SIG-M5 (cell line): ENCODE measurements at places on chromosomes 12 and 14.

DNA sequence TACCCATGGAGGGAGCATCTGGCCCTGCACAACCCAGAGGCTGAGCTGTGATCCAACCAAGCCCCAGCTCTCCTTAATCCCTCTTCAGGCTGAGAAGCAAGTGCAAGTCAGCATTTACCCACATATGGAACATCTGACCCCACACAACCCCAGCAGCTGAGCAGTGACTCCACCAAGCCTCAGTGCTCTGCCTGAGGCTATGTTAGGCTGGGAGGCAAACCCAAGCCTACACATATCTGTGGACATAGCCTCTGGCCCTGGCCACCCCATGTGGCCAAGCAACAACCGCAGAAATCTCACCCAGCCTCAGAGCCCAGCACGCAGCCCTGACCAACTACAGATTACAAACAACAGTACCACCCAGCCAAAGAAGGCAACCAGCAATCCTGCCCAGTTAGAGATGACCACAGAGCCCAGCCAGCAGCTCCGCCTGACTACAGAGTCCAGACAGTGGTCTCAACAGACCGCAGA lies 142.8 kb downstream of the NUAK1 start:
- no peak for DNase-seq

- DNase-seq = no peak
Observed at GRCh38 chr12:65879878-65880277, 55.6 kb downstream of the HMGA2 start.

GRCh38 chr12:53097207-53097563 lies 282 bp upstream of the IGFBP6 start:
- no peak for DNase-seq

GRCh38 chr12:69688471-69689427 lies 10.4 kb downstream of the BEST3 start:
- DNase-seq = no peak

- no peak for DNase-seq
Observed at GRCh38 chr14:95474486-95474885, 42.0 kb downstream of the SYNE3 start.

DNA sequence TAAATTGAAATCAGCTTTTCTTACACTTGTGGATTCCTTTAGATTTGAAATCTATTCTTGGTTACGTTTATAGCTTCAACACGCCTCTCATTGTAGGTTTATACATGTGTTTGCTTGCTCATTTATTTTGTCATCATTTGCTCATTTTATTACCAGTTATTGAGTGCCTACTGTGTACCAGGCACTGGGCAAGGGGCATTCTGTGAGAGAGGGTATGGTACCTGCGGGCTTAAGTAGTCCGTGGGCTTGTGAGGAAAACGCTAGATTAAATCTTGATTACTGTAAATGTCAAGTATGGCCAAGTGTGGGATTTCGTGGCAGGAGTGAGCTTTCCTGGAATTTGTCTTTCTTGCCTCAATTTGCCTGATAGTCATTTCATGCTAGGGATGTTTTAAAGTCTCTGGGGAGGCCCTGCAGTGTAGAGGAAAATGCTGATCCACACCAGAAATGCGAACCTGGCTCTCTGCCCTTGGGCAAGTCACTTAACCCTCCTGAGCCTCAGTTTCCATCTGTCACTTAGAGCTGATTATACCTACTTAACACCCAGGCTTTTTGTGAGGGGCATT lies 92.7 kb downstream of the CACNA1C start:
- no peak for DNase-seq

- no peak for DNase-seq
Observed at GRCh38 chr12:16349131-16349460, 1.7 kb downstream of the MGST1 start.

DNA sequence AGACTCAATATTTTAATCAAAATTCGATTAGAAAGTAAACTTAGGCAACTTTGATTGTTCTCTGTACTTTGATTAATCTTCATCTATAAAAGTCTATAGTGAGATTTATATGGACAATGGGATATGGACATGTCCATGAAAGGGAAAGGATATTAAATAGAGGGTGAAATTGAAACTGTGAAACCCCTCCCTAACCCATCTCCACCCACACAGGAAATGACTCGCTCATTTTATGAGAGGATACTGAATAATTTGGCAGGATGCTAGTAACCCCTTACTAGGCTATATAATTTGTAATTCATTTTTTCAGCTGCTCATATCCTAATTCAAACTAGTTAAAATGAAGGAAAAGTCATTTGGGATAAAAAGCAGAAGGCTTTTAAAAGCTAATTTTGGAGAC lies 328.0 kb upstream of the ATP2B1 start:
- no peak for DNase-seq

DNA sequence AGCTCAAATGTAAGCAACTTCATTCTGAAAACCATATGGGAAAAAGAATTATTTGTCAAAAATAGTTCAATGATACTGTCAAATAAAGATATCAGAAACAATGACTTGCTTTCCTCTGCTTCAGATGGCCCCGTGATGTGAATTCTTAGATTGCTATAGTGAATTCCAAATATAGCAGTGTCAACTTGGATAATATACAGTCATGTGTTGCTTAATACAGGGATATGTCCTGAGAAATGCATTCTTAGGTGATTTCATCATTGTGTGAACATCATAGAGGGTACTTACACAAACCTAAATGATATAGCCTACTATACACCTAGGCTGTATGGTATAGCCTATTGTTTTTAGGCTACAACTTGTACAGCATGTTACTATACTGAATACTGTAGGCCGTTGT lies 108.7 kb upstream of the MIS18BP1 start:
- DNase-seq = no peak

GRCh38 chr12:9342614-9343353 lies 134.6 kb upstream of the PZP start:
- DNase-seq = no peak

GRCh38 chr12:12428047-12428446 lies 71.2 kb downstream of the BORCS5 start:
- DNase-seq = no peak

- DNase-seq = no peak
Observed at GRCh38 chr12:24408305-24408704, 458.8 kb upstream of the SOX5 start.

- no peak for DNase-seq
Observed at GRCh38 chr14:65001723-65002122, 15.0 kb downstream of the FNTB start.

GRCh38 chr14:58637040-58637390 lies 747 bp upstream of the DACT1 start:
- DNase-seq = no peak

- no peak for DNase-seq
Observed at GRCh38 chr12:27535318-27535717, 11.3 kb downstream of the PPFIBP1 start.

DNA sequence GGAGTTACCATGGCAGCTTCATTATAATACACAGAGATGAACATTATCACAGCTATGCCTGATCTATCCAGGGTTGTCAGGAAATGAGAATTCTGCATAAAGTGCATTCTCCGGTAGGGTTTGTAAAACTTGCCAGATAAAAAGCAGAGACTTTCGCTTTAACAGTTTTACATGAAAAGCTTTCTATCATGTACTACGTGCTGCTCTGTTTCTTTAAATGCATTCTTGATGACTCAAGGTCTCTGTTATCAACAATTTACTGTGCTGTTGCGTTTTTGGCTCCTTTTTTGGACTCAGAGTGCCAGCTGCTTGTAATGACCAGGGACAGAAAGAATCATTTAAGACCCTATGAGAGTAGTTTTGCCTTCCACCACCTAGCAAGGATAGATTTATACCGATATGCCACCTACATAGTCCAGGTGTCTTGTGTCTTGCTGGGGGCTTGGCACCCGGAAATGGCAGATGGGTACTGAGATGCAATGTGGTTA lies 371.2 kb downstream of the BTG1 start:
- DNase-seq = no peak

DNA sequence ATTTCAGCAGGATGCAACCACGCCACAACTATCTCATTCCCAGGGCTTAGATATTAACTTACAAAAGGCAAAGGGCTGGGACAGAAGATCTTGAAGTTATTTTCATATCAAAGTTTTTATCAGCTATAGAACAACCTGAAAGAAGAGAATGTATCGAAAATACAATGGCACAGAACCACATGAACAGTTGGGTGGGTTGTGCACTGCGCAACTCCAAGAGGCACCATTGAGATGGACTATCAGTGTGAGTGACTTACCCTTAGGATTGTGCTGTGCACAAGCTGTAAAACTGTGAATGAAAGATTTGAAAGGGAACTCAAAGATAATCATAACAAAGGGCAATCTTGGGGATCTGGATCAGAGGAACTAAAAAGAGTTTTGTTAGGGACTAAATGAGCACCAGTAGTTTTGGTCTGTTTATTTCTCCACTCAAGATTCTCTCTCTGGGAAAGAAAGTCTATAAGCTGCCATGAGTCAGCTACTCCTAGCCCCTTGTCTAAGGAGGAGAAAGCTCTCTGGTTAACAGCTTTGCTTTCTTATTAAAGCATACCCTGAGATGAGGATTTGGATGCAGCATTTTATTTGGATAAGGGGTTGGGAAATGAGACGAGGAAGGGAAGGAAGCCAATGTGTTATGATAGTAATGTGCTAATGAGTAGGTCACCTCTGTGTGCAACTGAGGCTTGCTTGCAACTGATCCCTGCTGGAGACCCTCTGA lies 62.2 kb downstream of the TBX5 start:
- no peak for DNase-seq

GRCh38 chr12:6432991-6433390 lies 11.8 kb upstream of the CD27 start:
- no peak for DNase-seq

GRCh38 chr12:63078906-63079305 lies 72.1 kb downstream of the AVPR1A start:
- no peak for DNase-seq

DNA sequence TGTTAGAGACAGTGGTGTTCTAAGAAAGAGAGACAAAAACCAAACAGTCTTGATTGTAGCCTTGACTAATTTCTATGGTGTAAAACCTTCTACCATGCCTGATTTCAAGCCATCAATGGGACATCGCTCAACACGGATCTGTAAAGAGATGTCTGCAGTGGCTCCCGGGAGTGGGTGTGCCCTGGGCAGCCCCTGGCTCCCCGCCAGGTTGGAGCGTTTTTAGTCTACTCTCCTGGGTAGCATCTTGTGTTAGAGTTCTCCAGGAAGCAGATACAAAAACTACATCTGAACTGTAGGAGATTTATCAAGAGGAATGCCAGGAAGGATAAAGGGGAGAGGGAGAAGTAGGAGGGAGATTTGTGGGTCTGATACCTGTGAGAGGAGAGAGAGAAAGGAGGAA lies 1212.9 kb downstream of the BCL11B start:
- DNase-seq = no peak

- DNase-seq = no peak
Observed at GRCh38 chr12:23197266-23197665, 572.3 kb downstream of the ETNK1 start.

DNA sequence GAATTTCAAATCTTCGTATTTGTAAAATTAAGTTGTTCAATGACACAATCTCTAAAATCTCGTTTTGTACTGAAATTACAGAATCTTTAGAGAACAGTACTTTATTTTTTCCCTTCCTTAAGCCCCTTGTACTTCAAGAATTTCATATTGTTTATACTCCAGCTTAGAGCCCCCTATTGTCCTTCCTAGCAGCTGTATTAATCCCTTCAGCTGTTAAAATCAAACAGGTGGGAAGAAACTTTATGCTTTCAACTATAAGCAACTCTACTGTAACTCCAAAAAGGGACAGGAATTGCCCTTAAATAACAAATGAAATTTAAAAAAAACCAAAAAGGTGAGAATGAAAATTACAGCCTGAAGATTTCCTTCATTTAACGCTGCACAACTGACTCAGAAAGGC lies 1.7 kb downstream of the NACA start:
- DNase-seq = no peak

DNA sequence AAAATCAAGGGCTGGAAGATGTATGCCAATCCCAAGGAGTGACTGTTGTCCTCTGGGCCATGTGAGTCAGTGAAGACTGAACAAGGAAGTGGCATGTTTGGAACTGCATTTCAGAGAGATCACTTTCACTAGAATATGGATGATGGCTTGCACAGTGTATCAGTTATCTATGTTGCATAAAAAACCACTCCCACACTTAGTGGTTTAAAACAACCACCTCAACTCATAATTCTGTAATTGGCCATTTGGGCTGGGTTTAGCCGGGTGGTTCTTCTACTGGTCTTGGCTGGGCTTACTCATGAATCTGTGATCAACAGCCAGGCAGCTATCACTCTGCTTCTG lies 15.4 kb downstream of the BDKRB1 start:
- no peak for DNase-seq

DNA sequence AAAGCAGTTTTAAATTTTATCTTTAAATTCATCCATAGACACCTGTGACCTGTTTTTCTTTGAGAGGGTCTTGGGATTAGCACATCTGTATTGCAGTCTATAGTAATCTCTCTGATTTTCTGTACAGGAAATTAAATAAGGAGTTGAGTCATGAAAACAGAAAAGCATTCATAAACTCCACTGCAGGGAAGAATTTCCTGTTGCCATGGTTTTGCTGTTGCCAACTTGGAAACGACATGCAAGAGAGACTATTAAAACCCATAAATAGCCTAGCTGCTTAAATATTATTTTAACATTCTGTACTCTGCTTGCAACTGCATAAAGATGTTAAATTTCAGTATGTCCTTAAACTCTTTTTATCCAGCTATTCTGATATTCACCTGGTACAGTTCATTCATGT lies 281.0 kb upstream of the RGS6 start:
- no peak for DNase-seq

GRCh38 chr12:103632554-103633216 lies 45.6 kb downstream of the STAB2 start:
- no peak for DNase-seq

- DNase-seq = no peak
Observed at GRCh38 chr14:35438910-35439713, 34.6 kb upstream of the NFKBIA start.

- DNase-seq = no peak
Observed at GRCh38 chr12:97216848-97217247, 245.8 kb upstream of the RMST start.

DNA sequence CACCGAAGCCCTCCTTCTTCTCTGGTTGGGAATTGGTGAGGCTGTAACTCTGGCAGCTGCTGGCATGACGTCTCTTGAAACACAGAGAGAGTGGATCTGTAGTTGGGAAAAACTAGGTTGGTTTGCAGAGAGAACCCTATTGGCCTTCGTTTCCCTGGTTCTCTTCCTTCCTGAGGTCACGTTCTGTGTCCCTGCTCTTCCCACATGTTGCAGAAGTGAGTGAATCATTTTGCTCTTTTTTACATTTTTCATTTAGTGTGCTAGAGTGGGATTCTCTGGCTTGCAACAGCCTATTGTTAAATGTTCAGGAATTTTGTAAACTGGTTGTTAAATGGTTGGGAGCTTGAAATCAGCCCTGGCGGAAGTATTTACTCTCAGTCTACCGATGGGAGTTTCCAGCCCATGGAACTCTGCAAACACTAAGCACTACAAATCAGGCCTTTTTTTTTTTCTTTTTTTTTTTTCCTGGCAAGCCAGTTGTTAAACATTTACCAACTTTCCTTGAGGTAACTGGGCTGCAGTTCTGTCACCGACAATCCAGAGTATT lies 26.8 kb upstream of the CKAP4 start:
- DNase-seq = no peak

DNA sequence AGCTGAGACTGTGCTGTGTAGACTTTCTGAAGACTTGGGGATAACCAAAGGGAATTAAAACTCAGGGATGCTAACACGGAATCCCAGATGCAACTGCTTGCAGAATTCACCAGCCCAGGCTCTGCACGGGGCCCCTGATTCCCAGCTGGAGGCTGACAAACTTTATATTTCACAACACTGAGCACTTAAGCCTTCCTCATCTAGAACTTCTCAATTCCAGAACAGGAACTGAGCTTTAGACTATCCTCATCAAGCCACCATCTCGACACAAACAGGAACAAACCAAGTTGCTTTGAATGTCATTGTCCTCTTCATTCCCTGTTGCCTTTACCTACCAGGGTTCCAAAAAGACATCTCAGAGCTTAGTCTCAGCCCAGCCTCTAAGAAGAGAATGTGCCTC lies 22.2 kb downstream of the CCDC63 start:
- DNase-seq = peak; percentile 78
